ENCODE measurements at places on chromosomes 4 and X.

GRCh38 chr4:165711436-165711835 lies 161.6 kb upstream of the TLL1 start:
- DNase-seq: no peak

- no peak for DNase-seq
Measured at GRCh38 chr4:82930848-82931755, 30.6 kb downstream of the THAP9 start.

GRCh38 chr4:158760866-158761265 lies 8.0 kb upstream of the FNIP2 start:
- DNase-seq: no peak

GRCh38 chr4:146577111-146577510 lies 55.4 kb upstream of the SLC10A7 start:
- no peak for DNase-seq

DNA sequence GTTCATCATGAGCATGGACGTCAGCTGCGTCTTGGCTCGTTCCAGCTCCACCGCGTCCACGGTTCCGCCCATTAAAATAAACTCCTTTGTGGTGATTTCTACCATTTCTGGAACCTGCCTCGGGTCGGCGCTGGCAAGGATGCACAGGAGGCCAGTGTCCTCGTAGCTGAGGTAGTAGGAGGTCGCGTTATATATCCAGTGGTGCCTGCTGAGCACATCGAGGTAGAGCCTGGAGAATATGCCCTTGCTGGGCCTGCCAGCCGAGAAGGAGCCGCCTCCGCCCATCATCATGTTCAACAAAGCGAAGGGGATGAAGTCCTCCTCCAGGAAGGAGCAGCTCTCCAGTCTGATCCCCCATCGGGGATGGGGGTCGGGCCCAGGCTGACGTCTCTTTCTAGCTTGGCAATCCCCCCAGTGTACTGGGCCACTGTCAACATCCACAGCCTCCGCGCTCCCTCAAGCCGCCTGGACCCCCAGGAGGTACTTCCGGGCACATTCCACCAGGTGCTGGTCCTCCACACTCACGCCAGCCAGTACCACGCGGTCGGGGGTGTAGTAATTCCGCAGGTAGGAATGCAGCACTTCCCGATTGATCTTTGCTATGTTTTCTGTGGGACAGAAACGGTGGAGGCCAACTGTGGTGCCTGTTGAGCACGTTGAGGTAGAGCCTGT lies 120.9 kb upstream of the GRID2 start:
- DNase-seq: no peak

- DNase-seq: no peak
Measured at GRCh38 chr4:47462799-47463234, 685 bp downstream of the COMMD8 start.

DNA sequence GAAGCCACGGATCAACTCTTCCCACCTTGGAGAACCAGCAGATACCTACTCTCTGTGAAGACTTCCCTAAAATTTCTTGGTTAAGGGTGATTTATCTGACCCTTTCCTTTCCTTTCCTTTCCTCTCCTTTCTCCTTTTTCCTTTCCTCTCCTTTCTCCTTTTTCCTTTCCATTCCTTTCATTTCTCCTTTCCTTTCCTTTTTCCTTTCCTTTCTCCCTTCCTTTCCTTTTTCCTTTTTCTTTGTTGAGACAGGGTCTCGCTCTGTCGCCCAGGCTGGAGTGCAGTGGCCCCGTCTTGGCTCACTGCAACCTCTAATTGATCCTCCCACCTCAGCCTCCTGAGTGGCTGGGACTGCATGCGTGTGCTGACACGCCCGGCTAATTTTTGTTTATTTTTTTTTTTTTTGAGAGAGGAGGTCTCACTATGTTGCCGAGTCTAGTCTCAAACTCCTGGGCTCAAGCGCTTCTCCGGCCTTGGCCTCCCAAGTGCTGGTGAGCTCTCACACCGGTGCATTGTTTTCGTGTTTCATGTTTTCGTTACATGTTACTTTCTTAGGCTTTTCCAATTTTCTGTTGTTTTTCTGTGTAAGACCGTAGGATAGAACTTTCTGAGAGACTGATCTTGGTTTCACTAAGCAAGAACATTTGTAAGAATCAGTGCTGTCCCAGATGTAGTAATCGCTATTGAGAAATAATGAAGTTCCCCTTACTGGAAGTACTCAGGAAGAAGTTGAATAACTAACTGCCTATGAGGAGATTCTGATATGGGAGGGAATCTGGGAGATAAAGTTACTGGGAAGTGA lies 2.0 kb downstream of the TMEM165 start:
- DNase-seq: no peak

DNA sequence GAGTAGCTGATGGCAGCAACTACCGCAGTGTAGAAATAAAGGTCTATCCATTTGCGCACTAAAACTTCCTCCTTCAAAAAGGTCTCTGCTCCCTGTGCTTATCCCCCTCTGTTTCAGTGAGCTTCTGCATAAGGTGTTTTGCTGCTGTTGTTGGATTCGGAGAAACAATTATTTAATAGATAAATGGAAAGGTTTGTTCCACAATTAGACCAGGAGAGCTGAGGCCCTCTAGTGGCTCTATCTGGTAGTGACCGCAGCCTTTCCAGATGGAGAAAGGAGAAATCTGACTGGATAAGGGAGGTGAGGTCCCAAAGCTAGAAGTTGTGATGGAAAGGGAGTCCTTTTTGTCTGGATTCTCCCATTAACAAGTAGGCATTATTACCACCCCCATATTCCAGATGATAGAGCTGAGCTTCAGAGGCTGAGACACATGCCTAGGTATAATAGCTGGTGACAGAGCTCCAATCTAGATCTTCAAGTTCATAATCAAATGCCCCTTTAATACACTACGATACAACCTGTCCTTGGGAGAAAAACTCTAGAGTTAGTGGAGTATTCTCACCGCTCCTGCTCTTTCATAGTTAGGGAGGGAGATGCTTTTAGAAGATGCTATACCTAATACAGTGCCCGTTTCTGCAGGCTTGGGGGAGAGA lies 5.1 kb upstream of the GABRQ start:
- peak; percentile 30 for DNase-seq

GRCh38 chr4:83617371-83618035 lies 81.6 kb downstream of the GPAT3 start:
- no peak for DNase-seq

GRCh38 chr4:146520896-146521540 lies 722 bp downstream of the SLC10A7 start:
- peak; percentile 61 for DNase-seq

GRCh38 chrX:34880656-34881055 lies 61.9 kb upstream of the FAM47B start:
- no peak for DNase-seq

DNA sequence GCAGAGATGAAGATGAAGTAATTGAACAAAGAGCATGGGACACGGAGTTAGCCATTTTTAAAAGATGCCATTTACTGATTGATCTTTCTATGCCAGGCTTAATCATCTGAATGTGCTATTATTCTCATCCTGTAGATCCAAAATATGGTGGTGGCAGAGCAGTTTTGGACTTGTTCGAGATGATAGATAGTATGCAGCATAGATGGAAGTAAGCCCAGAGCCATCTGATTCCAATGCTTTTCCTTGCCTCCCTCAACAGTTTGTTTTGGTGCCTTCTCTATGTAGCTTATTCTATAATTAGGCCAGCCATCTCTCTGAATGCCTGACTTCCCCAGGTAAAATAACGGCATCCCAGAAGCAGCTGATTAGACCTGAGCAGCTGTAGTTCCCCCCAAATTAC lies 152.6 kb upstream of the CLNK start:
- DNase-seq: no peak

DNA sequence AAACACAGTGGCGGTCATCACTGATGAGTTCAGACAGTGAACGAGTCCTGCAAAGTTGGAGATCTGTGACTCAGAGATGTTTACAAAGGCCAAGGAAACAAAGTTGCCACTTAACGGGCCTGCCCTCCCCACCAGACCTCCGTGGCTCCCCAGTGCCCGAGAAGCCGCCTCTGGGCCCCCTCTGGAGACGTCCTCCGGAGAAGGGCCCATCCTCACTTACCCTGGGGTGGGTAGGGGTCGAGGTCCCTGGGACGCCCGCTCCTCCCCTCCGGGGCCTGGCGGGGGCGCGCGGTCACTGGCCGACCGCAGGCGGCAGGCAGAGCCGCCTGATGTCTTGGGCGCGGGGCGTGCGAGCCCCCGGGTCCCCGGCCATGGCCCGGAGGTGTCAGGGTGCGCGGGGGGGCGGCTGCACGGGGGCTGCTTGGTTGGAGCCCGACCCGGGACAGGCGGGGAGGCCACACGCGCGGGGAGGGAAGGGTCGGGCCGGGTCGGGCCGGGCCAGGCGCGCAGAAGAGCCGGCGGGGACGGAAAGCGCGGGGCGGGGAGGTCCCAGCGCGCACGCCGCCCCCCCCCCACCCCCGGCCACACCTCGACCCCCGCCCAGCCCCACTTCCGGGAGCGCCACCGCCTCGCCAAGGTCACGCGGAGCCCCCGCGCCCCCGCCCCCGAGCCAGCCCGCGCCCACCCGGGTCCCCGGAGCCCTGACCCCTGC lies 529 bp downstream of the DHRSX start:
- no peak for DNase-seq

GRCh38 chrX:12811658-12812057 lies 20.4 kb downstream of the PRPS2 start:
- no peak for DNase-seq

DNA sequence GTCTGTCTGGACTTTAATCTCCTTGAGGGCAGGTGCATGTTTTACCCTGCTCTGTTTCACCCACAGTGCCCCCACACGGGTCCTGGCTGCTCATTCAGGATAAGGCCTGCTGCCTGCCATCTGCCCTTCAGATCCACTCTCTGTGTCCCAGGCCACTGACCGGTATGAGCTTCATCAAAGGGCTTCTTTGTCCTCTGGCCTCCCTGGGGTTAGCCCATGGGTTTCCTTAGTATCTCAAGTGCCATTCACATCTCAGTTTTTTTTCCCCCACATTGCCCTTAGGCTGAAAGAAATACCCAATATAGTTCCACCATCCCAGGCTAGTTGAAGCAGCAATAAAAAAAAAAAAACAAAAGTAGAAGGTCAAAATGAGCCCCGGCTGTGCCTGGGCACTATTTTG lies 9.3 kb downstream of the CD99L2 start:
- no peak for DNase-seq

- DNase-seq: no peak
Measured at GRCh38 chr4:85942107-85942506, 417.7 kb downstream of the MAPK10 start.

DNA sequence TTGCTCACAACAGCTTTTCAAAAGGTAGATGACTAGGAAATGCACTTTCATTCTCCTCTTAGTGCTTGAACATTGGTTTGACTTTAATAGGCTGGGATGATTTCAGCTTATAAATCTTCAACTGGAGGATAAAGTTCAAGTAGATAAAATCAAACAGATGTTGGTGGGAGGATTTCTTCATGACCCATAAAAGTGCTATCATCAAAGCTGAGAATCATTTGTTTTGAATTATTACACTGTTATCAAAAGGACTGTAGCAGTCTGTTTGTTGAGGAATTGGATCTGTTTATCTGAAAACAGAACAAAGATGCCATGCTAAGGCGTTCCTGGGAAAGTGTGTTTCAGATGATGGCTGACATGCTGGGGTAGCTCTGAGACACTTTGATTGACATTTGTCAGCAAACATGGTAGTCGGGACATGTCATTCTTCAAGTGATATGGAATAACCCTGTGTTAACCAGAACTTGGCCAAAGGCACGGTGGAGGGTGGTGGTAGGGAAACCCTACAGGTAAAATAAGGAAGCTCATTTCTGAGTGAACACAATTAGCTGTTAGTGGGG lies 304.0 kb upstream of the PITX2 start:
- DNase-seq: peak; percentile 15

DNA sequence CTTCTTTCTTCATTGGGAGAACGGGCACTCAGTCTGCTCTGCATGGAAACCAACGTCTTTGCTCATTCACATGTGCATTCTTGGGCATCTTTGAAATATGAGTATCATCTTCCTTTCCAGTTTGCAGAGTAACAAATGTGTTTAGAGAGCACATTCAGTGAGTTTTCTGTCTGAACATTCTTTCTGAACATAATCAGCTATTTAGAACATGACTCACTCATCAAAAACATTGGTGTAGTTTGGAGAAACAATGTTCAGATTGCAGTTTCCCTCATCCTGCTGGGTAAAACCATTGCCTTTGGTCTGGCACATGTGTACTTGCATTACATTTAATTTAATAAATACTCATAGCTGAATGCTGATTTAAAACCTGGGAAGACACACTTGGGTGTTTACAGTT lies 81.5 kb upstream of the F9 start:
- no peak for DNase-seq

DNA sequence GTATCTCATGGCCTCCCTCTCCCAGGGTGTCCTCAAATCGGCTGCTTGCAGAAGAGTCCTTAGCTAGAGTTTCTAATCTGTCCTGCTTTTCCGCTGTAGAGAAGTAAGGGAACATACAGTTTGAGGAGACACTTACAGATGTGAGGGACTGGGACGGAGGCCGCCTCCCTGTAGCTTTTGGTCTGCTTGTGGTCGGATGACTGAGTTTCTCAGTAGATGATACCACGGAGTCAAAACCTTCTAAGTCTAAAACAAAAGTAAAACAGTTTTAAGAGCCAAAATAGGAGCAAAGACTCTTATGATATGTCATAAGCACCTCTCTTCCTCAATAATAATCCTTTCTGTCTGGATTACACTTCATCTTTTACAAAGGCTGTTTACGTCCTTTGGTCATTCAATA lies 34.5 kb upstream of the MAP3K15 start:
- no peak for DNase-seq

DNA sequence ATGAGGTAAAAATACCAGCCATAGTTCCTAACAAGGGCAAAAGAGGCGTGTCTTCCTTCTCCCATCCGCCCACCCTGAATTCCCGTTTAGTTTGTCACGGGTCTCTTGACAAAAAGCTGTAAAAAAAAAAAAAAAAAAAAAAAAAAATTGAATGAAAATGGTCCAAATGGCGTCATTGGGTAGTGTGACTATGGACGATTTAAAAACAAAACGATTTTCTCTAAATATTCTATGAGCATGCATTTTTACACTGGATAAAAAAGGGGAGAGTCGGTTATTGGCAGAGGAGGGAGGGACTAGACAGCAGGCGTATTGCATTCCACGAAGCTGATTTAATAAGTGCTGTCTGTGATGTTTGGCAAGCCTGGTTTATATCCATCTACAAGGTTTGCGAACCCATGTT lies at the start of gene FAM133A:
TSS of gene FAM133A (plus strand) at position 338 of the 403 bp plus-strand sequence. CDS start 35,214 bp downstream, outside the sequence.
- no peak for DNase-seq

- no peak for DNase-seq
Measured at GRCh38 chrX:109352066-109352588, 129.8 kb downstream of the GUCY2F start.

- no peak for DNase-seq
Measured at GRCh38 chrX:113828470-113828869, 755.4 kb upstream of the HTR2C start.
